ENCODE measurements at places on chromosomes 7 and 10.

- DNase-seq: no peak
These were observed 18.4 kb downstream of the SMURF1 start for GRCh38 chr7:99125505-99125865.

- no peak for DNase-seq
These were observed 144.4 kb downstream of the ARID5B start for GRCh38 chr10:62045765-62046521.

DNA sequence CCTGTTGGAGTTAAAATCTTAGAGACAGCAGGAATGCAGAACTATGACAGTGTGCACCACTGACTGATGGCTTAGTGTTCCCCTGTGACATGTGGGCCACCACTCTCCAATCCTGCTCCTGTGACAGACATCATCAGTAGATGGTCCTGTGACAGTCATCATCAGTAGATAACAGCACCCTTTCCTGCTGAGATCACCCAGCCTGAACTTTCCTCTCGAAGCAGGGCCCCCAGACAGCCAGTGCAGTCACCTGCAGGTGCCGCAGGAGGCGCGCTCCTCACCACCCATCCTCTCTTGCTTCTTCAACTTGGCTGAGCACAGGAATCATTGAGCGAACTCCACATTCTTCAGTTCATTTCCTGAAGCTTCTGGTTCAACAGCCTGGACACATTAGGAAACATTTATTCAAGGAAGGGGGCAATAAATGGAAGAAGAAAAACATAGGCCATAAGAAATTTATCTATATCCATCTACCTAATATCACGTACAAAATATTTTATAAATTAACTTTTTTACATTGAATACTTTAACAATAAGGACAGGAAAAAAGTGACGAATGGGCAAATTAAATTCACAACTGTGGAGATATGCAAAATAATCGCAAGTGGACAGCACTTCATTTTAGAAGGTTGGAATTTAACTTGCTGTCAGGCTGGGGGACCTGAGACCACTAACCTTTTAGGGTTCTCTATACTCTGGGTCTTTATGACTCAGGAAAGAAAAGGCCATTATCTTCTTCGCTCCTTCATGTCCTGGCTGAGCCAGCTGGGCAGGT is 32.0 kb upstream of the MKI67 start:
- DNase-seq: no peak

- no peak for DNase-seq
These were observed 9.1 kb upstream of the PPP1R9A start for GRCh38 chr7:94898340-94898739.

- DNase-seq: no peak
These were observed 5.9 kb upstream of the NPFFR1 start for GRCh38 chr10:70289739-70290138.

- DNase-seq: no peak
These were observed 577.9 kb downstream of the IPMK start for GRCh38 chr10:57689596-57690297.

Data from anterior cingulate cortex (tissue), 58 donors.